ENCODE measurements at places on chromosomes 6 and 20. TPM values are rescaled to one million over a fixed set of nuclear protein-coding genes. Genes with fewer than 3 reads are reported as not detected.

GRCh38 chr6:159221486-159222170, 52.4 kb downstream of the FNDC1 start:
- DNase-seq = no peak

- no peak for DNase-seq
These were observed 509.4 kb downstream of the KIF16B start for GRCh38 chr20:16063881-16064280.

- DNase-seq = no peak
These were observed 144.7 kb downstream of the MYO6 start for GRCh38 chr6:75893776-75894152.

GRCh38 chr6:35406711-35407485, 45.2 kb upstream of the FANCE start:
- DNase-seq = no peak

- no peak for DNase-seq
These were observed 338.1 kb downstream of the PLCB1 start for GRCh38 chr20:8470156-8470555.

DNA sequence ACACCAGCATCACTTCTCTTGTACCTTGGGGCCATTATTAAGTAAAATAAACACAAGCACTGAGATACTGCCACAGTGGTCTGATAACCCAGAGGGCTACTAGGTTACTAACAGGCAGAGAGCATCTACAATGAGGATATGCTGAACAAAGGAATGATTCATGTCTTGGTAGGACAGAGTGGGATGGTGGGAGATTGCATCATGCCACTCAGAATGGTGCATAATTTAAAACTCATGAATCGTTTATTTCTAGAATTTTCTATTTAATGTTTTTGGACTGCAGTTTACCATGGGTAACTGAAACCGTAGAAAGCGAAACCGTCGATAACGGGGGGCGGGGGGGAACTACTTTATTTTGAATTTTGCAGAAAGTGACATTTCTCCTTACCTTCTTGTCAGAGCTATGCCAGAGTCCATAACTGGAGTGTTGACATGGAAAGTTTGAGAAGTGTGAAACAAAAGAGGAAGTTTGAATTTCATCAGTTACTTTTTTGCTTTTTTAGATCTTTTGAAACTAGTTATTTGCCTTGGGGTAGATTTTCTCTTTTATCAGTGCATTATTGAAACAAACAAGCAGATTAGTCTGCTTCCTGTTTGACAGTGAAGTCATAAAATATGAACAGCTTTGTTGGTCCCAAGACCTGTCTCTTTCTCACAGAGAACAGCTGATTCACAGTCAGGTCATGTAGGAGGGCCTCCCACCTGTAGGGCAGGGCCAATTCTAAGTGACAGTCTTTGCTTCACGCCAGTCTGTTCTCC, 124.9 kb downstream of the KLHL32 start:
- no peak for DNase-seq

- DNase-seq = no peak
These were observed 8.0 kb downstream of the SLC17A3 start for GRCh38 chr6:25866011-25866410.

DNA sequence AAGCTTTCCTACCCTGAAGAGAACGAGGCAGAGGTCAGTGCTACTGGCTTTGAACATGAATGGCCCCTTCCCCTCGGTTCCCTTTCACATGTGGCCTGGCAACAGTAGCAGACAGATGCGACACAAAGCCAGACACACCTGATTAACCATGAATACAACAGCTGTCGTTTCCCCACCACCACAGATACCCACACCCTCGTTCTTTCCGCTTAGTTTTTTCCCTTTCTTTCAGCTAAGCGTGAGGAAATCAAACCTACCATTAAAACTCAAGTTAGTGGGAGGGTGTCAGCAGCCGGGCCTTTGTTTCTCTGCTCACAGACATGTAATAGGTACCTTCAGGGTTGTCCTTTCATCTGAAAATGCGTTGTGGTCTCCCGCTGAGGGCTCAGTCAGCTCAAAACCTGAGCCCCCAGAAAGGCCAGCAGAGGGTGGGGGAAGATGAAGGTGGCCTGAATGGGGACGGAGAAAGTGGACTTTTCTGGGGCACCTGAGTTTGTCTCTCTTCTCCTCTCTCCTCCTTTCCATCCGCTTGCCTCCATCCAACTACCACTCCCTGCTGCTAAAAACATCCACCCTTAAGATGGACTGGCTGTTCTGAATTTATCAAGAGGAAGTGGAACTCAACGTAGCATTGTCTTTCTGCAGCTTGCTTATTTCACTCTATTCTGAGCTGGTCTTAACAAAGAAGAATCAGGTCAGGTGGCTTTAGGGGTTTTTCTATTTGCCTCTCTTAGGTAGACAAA, 516.6 kb upstream of the JARID2 start:
- DNase-seq = no peak

DNA sequence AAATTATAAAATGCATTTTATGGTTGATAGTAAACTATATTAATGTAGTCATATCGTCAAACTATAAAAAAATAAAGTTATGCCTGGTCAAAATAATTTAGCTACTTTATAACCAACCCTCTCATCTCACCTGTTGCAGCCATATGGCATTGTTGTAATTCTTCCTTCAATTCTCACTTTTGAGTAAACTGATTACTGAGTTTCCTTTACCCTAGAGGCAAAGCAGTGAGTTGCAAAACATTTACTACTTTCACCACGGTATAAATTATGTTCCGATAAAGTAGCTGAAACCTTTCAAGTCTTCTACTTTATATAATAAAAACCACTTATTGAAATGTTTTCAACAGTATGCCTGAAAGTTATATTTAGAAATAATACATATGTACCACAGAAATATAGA, 113.8 kb downstream of the AHI1 start:
- no peak for DNase-seq

DNA sequence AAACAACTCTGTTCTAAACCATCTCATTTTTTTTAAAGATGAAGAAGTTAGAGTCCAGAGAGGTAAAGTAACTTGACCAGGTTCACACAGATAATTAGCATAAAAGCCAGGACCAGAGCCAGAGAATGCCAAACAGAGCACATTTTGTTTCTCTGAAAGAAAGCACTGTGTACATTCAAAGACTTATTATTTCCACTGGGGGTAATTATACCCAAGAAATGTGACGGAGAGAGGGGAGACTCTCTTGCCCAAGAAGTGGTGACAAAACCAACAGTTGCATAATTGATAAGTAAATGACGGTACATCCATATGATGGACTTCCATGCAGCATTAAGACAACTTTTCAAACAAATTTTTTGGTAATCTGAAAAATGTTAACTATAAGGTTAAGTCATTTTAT, 111.6 kb downstream of the RTN4IP1 start:
- DNase-seq = no peak

DNA sequence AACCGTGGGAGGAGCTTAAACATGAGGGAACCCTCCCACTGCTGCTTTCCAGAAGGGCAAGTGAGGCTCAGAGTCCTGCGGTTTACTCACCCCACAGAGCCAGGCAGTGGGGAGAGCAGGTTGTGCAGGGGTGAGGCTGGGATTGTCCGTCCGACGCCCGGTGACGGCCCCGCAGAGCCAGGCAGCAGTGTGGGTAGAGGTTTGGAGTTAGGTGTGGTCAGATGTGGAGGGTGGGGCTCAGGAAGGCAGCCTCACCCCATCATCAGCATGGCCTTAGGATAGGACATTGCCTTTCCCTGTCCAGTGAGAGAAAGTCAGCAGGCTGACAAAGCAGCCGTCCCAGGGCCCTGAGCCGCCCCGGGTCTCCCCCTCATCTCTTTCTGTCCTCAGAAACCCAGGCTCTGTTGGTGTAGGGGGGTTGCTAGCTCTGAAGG, 234.6 kb downstream of the DLL1 start:
- no peak for DNase-seq

DNA sequence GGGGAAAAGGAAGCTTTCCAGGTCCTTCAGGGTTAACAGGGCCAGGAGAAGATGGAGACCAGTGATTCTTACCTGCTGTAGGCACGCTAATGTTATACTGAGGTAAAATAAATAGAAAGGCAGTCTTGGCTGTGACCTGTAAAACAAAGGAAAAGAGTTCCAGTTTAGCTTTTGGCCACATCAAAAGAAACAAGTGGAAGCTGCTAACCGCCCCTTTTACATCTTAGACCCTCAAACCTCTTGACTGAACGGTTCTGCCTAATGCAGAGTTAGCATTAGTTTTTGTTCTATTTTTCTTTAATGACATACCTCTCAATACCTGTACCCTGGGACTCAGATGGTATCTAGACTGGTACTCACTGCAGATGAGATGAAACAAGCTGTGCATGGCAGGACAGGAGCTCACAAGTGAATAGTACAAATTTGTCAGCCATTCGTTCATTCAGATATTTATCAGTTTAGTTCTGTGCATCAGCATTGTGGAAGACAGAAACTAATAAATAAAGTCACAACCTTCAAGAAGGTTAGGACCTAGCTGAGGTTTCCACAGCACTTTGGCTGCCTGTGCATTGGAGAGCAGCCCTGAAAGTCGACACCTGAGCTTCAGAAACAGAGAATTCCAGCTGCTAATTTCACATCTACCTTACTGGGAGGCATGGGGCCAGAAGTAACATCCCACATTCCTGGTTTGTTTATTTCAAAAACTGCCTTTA, 41.0 kb downstream of the TRAM2 start:
- no peak for DNase-seq

DNA sequence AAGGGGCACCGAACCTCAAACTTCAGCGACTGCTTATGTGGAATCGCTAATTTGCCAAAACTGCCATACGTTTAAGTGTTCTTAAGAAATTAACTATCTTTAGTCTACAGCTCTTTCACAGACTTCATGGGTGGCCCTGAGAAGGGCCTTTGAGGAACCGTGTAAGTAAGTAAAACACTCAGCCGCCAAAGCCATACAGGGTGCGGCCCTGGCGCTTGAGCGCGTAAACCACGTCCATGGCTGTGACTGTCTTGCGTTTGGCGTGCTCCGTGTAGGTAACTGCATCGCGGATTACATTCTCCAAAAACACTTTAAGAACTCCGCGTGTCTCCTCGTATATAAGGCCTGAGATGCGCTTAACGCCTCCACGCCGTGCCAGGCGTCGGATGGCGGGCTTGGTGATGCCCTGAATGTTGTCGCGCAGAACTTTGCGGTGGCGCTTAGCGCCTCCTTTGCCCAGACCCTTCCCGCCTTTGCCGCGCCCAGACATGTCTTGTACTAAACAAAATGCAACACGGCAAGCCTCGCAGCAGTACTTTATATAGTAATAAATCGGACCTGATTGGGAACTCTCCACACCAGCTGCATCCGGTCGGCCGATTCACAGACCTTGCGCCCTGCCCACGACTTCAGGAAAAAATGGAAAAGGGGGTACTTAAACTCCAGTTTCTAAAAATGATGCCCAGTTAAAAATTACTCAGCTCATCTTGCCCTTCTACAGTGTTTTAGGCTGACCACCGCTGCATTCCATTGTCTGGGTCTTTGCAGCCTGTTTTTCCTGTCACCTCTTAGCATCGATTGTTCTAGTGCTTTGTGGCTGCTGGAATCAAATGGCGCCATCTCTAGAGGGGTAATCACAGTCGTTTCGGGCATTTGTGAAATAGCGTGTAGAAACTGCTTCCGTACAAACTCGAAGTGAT, 38.9 kb downstream of the OR2B2 start:
- DNase-seq = no peak

DNA sequence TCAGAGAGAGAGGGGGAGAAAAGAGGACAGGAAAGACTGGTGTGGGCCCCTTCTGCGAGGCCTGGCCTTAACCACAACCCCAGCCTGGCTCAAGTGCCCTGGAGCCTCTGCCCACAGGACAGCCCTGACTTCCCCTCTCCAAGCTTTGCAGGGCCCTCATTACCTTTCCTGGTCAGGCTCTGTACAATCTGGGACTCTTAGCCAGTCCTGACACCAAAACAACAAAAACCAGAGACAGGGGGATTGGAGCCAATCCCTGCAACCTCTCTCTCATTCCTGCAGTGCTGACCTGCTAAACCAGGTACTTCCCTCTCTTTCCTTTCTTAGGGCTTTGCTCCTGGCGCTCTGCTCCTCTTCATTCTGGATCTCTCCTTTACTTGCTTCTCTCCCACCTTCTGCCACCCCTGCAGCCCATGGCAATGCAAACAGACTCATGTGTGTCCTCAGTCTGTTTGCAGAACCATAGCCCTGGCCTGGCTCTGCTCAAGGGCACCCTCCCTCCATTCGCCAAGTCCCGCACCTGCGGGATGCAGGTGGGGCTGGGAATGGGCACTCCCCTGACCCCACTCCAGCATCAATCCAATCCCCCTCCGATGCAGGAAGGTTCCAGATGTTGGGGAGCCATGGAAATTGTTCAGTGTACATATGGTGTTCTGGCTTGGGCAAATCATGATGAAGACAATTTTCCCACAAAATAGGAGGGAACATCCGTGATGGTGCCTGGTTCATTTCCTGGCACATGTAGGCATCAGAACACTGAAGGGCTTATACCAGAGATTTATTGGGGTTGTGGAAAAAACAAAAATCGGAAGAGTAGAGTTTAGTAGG, 38.1 kb downstream of the RPP40 start:
- no peak for DNase-seq

GRCh38 chr20:5195655-5196054, 68.8 kb downstream of the CDS2 start:
- no peak for DNase-seq

GRCh38 chr6:167007985-167008384, 8.8 kb downstream of the CEP43 start:
- DNase-seq = no peak

GRCh38 chr20:8361779-8362178, 229.7 kb downstream of the PLCB1 start:
- no peak for DNase-seq

DNA sequence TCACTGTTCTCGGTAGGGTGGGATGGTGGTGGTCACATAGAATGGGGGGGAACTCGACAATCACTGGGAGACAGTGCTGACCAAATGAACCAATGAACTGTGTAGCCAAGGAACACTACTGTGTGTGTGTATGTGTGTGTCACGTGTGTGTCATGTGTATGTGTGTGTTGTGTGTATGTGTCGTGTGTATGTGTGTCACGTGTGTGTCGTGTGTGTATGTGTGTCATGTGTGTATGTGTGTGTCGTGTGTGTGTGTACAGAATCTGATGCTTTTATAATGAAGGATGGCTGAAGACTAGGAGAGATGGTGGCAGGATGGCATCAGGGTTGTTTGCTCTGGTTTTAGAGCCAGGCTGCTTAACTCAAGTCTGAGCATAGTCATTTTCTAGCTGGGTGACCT, 99.1 kb upstream of the DUSP22 start:
- no peak for DNase-seq

DNA sequence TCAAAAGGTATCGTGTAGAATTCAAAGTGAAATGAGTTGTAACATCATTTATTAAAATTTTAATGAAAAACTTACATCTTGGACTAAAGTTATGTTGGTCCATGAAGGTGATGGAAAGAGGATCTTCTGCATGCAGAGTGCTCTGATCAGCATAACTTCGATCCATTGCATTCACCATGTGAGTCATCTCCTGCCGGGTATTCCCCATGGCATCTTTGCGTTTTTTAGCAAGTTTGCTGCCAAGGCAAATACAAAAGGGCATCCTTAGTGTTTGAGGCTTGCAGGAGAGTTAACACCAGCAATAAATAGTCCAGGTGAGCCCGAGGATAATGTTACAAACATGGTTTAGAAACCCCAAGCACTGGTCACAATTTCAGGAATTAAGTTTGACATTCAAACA, 104.2 kb upstream of the THEMIS start:
- no peak for DNase-seq

BPIFA3 gene
- not detected for polyA plus RNA-seq

RBPJL gene
- not detected for polyA plus RNA-seq

ULBP1 gene
- polyA plus RNA-seq = 2.6 TPM

GJA10 gene
- not detected for polyA plus RNA-seq

RNF217 gene
- 18.6 TPM for polyA plus RNA-seq

ESR1 gene
- polyA plus RNA-seq = not detected

RIMS4 gene
- polyA plus RNA-seq = not detected

SCUBE3 gene
- polyA plus RNA-seq = 12.3 TPM

PRR3 gene
- polyA plus RNA-seq = 16.0 TPM

SSR1 gene
- polyA plus RNA-seq = 173 TPM

CLVS2 gene
- polyA plus RNA-seq = under 0.01 TPM

TCF21 gene
- polyA plus RNA-seq = 0.09 TPM

NR2E1 gene
- polyA plus RNA-seq = not detected

MED20 gene
- polyA plus RNA-seq = 34.4 TPM

Data from BJ (cell line).